ENCODE measurements at places on chromosomes 16 and 17.

- no peak for DNase-seq
Observed at GRCh38 chr17:32970281-32970680, 21.4 kb upstream of the SPACA3 start.

GRCh38 chr16:83899272-83899897, 470 bp downstream of the MLYCD start:
- peak; percentile 81 for DNase-seq

GRCh38 chr17:60345233-60345632, 46.7 kb downstream of the USP32 start:
- DNase-seq, result no peak

GRCh38 chr17:49738456-49739163, 25.3 kb downstream of the FAM117A start:
- peak; percentile 71 for DNase-seq

DNA sequence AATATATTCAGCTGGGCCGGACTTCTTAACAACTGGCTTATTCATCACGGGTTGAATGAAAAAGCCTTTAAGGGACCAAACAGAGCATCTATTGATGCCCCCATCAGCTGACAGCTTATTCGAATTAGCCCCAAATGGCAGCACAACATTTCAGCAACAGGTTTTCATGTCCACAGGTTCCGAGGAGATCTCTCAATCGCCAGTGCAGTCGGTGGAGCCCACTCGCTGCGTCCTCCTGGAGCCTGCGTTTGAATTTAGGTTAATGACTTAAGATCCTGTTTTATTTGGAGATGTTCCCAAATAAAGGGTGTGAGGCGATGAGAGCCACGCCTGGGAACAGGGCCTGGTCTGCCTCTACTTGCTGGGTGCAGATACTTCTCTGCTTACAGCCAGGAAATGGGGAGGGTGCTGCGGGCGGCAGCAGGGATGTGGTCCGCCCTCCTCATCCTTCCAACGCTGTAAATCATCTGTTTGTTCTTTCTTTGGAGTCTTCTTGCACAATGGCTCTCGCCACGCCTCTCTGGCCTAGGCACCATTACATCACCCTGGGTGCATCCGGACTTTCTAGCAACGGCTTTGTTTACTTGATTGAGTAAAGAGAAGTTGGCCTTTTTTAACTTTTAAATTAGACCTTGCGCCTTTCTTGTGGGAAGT, 22.6 kb downstream of the NDE1 start:
- peak; percentile 17 for DNase-seq

DNA sequence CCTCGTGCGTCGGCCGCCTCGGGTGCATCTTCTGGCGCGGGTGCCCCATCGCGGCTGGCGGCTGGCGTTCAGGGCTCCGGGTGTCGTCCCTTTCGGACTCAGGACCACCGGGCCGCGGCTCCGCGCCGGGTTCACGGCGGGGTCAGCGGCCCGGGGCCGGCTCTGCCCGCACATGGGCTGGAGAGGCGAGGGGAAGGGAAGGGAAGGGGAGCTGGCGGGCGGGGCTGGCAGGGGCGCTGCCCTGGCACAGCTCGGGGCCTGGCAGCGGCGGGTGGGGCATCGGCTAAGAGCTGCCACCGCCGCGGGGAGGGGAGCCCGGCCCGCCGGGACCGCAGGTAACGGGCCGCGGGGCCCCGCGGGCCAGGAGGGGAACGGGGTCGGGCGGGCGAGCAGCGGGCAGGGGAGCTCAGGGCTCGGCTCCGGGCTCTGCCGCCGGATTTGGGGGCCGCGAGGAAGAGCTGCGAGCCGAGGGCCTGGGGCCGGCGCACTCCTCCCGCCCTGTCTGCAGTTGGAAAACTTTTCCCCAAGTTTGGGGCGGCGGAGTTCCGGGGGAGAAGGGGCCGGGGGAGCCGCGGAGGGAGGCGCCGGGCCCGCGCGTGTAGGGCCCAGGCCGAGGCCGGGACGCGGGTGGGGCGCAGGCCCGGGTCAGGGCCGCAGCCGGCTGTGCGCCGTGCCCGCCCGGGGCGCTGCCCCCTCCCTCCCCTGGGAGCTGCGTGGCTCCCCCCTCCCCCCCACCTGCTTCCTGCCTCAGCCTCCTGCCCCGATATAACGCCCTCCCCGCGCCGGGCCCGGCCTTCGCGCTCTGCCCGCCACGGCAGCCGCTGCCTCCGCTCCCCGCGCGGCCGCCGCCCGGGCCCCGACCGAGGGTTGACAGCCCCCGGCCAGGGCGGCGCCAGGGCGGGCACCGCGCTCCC, 646 bp downstream of the HIC1 start:
- DNase-seq, result no peak

GRCh38 chr16:65525707-65526106, 403.8 kb upstream of the CDH11 start:
- DNase-seq, result no peak

- DNase-seq, result no peak
Observed at GRCh38 chr16:21038197-21038596, 112.4 kb downstream of the DNAH3 start.

DNA sequence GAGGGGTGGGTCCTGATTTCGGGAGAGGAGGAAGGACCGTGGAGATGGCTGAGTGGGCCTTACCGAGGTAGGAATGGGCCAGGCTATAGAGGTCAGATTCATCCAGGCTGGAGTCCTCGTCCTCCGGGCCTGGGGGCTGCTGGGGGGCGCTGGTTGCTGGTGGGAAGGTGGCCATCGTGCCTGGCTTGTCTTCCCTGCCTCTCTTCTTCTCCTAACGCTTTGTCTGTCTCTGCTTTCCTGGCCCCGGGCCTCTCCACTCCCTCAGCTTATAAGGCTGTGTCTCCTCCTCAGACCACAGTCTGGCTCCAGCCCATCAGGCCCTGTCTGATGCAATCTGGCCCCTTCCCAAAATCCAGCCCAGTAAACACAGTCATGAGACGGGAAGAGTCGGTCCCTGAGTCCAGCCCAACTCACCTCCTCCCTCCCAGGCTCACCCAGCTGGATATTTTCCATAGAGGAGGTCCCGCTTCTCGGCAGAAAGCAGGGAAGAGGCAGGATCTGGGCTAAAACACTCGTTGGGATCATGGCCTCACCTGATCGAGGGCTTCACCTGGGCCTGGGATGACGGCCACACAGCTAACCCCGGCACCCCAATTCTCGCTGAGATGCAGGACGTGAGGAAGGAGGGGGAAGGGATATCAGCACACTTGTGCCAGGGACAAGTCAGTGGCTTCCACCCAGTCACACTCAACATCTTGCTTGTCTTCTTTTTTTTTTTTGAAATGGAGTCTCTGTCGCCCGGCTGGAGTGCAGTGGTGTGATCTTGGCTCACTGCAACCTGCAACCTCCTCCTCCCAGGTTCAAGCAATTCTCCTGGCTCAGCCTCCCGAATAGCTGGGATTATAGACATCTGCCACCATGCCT, at the start of gene NUPR1:
NUPR1 (minus strand) TSS at position 242 of the 864 bp plus-strand sequence; CDS start at position 175, 67 bp downstream.
- DNase-seq, result no peak

- no peak for DNase-seq
Observed at GRCh38 chr17:74454197-74455024, 12.0 kb upstream of the CD300A start.

DNA sequence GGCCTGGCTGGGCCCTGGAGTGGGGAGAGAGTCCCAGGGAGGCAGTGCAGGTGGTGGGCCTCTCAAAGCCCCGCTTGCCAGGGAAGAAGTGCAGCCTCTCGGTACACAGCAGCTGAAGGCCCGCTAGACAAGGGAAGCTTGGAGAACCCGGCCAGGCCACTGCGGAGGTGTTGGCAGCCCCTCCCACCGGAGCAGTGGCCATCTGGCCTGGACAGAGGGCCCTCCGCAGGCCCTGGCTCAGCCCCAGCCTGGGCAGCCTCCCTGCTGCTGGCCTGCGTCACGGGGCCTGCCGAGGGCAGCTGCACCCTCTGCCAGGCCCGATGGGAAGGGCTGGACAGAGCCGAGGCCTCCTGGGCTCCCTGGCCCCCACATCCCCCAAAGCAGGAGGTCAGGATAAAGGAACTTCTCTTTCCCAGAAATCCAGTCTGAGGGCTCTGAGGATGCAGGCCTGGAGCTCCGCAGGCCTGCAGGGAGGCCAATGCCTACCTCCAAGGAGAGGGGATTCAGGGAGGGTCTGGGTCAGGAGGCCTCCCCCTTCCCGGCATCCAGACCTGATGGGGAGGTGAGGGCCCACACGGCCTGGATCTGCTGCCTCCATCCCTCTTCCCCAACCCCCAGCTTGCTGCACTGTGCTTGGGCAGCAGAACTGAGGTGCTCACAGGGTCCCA, 4.3 kb downstream of the SPPL2C start:
- no peak for DNase-seq

DNA sequence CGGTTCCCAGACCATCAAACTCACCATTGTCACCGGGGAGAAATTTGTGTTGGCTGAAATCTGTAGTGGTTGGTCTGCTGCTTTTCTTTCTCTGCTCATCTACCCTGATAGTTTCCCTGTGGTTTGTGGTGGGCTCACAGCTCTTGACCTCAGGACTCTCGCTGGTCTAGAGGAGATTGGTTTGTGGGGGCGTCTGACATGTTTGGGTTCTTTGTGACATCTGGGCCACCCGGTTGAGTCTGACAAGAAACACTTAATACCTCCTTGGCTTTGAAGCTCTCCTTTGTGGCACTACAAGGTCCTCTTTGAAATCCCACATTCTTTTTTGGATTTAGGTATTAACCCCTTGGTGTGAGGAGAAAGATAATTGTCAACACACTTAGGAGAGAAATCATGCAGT, 662.0 kb downstream of the WWOX start:
- DNase-seq, result no peak

- no peak for DNase-seq
Observed at GRCh38 chr17:66724581-66725341, 110.2 kb upstream of the CACNG5 start.

- DNase-seq, result no peak
Observed at GRCh38 chr17:81870981-81871386, at the start of gene ARHGDIA. Gene ARHGDIA (minus strand): TSS chr17:81871337. CDS start chr17:81869930, 1,407 bp downstream.

- no peak for DNase-seq
Observed at GRCh38 chr16:1070084-1070863, 2.3 kb upstream of the SSTR5 start.

DNA sequence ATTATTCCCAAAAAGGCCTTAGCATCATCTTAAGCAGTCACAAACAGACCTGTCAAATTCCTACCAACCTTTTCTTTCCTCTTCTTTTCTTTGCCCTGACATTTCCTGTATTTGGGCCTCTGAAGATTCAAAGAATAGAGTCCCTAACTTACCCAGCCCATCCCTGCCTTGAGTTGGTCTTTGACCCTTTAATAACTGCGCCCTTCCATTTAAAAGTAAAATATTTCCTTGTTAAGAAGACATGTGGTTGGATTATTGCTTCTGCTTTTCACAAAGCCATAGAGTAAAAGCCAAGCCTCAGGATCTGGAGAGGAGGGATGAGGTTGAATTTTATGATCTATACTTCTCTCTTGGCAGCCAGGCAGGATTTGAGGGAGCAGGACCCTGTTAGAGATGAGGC, 13.2 kb upstream of the CCL23 start:
- no peak for DNase-seq

GRCh38 chr16:58768145-58768544, 34.0 kb upstream of the GOT2 start:
- DNase-seq, result no peak

DNA sequence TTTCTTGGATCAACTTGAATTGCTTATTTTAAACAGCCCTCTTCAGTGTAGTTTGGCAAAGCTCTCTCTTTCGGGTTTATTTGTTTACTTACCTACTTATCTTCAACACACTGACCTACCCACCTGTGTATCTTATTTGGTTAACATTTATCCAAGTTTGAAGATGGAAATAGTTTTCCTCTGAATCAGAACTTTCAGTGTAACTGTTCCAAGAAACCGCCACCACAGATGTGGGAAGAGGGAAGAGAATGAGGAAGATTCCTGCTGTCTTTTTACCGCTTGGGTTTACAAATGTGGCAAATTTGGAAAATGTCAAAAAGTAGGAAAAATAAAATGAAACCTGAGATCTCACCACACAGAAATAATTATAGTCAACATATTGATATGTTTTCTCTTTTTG, 115.8 kb downstream of the MSI2 start:
- no peak for DNase-seq

- no peak for DNase-seq
Observed at GRCh38 chr16:5790512-5790911, 692.9 kb upstream of the EEF2KMT start.

GRCh38 chr17:31580706-31581490, 189.4 kb downstream of the RAB11FIP4 start:
- no peak for DNase-seq

DNA sequence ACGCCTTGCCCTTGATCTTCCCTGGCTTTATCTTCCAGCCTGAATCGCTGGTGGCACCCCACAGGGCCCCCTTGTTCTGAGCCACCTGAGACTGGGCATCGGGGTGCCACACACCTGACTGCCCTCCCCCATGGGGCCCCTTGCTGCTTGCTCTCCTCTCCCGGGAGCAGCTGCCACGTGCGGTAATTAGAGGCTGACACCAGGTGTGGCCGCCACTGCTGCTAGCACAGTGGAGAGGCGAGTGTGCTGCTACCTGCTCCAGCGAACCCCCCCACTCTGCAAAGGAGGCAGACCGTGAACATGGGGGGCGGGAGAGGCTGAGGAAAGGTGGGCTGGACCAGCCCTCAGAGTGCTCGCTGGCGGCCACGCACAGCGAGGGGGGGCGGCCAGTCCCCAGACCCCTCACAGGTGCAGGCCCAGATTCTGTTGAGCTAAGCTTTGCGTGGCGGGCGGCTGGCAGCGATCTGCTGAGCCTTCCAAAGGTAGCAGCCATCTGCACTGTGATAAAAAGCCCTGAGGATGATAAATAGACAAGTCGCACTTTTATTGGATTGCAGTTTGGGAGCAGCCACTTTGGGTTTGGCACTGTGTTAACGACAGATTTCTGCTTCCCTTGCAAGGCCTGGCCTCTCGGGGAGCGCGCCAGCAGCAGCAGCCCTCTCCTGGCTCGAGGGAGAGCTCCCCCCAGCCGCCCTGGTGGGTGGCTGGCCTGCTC, 167.9 kb upstream of the GSE1 start:
- no peak for DNase-seq

Measured in erythroblast (primary cell).